Esophagus muscularis mucosa (tissue), 4 donors: ENCODE measurements at places on chromosomes 2 and 18. TPM values are rescaled to one million over a fixed set of nuclear protein-coding genes. Genes with fewer than 3 reads are reported as not detected.

CAPN10 gene
- total RNA-seq = 16.7 TPM

- no peaks in the 10 kb centered on the region for H3K27me3 ChIP-seq
- H3K4me1 ChIP-seq = no peaks in the 10 kb centered on the region
- no peak for DNase-seq
- no peak overlapping the region for H3K27ac ChIP-seq
- H3K36me3 ChIP-seq = no peaks in the 10 kb centered on the region
Observed at GRCh38 chr2:60838481-60838880, 42.9 kb upstream of the REL start.

GRCh38 chr2:231364961-231365810 is 30.3 kb upstream of the B3GNT7 start:
- DNase-seq = no peak
- no peaks in the 10 kb centered on the region for H3K27me3 ChIP-seq
- peaks cover 5% of the 10 kb centered on the region for H3K4me1 ChIP-seq
- H3K36me3 ChIP-seq = no peaks in the 10 kb centered on the region
- H3K4me3 ChIP-seq = no peak overlapping the region

DNA sequence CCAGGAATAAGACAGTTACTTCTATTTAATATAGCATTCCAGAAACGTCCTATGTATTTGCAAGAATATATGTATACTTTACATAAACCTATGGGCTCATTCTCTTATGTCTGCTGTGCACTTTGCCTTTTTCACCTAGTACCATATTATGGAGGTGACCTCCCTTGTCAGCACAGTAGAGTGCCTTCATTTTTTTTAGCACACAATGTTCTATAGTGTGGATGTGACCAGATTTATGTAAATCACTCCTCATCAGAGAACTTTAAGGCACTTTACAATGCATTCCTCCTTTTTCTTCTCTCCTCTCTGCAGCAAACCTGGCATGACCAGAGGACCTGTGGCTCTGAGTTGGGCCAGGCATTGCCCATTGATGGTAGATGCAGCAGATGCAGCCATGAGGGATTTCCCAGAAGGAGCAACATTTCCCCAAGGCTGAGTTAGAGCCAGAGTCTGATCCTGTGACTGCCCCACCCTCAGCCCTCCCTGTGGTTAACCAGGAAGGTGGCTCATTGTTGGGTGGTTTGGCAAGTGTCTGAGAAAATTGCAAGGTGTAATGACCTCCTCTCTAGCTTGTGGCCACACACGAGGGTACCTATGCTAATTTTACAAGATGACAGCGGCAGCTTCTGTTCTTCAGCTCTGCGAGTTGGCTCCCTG is 76.5 kb upstream of the DLX2 start:
- no peaks in the 10 kb centered on the region for H3K36me3 ChIP-seq
- H3K4me3 ChIP-seq = no peak overlapping the region
- H3K4me1 ChIP-seq = peaks cover 12% of the 10 kb centered on the region
- H3K27me3 ChIP-seq = no peaks in the 10 kb centered on the region
- DNase-seq = no peak
- H3K27ac ChIP-seq = no peak overlapping the region

BMP10 gene
- total RNA-seq = not detected

DNA sequence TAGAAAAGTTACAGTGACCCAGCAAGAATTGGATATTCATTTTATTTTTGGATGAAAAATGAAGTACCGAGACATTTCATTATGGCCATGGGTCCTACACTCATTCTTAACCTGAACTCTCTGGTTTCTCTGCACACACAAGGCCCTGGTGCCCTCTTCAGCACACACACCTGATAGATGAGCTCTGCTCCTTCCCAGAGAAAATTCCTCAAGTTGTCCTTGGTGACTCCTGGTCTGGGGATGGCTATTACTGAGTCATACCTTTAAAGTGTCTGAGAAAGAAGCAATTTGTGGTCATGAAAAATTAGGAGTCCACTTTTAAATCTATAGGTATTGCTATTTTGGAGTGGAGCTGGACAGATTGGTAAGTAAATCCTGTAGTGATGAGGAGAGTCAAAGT is 311.5 kb downstream of the CDH2 start:
- H3K27ac ChIP-seq = no peak overlapping the region
- H3K4me3 ChIP-seq = no peak overlapping the region
- H3K36me3 ChIP-seq = no peaks in the 10 kb centered on the region

GRCh38 chr2:64246962-64247361 is 102.7 kb upstream of the PELI1 start:
- H3K36me3 ChIP-seq = no peaks in the 10 kb centered on the region
- H3K4me1 ChIP-seq = no peaks in the 10 kb centered on the region
- no peaks in the 10 kb centered on the region for H3K27me3 ChIP-seq
- no peak overlapping the region for H3K4me3 ChIP-seq
- no peak overlapping the region for H3K27ac ChIP-seq

SDC1 gene
- total RNA-seq = 0.33 TPM
